ENCODE measurements at places on chromosomes 12 and 14.

DNA sequence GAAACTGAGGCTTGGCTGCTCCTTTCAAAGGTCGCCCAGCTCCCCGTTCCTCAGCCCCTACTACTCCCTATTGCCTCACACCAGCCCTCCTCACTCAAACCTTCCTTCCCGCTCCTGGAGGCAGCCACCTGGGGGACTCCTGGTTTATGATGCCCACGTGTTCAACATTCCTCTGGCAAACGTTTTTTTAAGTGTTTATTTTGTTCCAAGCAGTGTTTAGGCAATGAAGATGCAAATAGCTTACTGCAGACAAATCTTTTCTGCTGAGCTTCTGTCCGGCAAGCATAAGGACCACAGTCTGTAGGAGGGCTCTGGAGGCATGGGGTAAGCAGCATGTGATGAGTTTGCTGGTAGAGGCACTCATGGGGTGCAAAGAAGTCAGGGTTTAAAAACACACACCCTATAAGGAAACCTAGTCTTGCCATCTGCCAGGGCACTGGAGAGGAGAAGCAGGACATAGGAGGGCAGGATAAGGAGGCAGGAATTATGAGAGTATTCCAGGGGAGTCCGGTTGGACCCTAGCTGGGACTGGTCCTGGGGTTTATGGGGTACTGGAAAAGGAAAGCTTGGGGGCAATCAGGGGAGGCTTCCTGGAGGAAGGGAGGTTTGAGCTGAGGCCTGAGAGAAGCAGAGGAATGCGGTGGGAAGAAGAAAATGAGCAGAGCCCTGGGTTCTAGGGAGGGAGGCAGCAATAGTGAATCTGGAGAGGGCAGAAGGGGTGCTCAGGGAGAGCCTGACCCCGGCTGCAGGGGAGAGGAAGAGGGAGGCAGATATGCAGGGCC, 123.3 kb downstream of the NCOR2 start:
- no peak for DNase-seq

DNA sequence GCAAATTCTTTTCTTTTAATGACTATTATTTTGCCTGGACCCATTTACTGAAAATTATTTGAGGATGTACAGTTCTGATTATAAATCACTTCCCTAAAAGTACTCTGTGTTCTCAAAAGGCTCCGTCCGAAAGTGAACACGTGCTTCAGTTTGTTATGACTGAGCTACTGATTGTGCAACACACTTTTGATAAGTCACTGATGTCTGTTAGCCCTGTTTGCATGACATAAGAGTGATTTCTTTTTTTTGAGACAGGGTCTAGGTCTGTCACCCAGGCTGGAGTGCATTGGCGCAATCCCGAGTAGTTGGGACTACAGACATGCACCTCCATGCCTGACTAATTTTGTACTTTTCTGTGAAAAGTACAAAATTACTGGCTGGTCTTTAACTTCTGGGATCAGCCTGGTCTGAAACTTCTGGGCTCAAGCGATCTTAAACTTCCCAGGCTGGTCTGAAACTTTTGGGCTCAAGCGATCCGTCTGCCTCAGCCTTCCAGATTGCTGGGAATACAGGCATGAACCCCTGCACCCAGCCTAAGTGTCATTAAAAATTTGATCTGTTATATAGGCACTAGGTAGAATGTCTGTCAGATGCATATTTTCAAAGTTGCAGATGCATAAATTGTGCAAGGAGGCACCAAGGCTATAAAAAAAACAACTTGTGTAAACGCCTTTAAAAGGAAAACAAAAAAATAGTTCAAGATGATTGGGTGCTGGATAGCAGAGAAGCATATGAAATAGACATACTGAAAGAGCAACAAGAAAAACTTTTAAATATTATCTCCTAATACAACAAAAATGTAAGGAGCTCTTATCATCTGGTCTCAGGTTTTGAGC, 111.5 kb downstream of the SRGAP1 start:
- no peak for DNase-seq

DNA sequence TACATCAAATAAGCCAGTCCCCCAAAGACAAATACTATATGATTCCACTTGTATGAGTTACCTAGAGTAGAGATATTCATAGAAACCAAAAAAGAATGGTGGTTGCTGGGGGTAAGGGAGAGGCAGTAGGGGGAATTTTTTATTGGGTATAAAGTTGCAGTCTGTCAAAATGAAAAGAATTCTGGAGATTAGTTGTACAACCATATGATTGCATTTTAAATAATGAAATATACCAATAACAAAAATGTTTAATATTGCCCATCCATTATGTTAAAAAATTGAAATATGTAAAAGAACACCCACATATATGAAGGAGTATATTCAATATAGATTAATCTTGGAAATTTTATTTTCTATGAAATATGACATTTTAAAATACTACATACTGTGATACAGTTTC, 1383.5 kb downstream of the FSCB start:
- DNase-seq, result no peak

DNA sequence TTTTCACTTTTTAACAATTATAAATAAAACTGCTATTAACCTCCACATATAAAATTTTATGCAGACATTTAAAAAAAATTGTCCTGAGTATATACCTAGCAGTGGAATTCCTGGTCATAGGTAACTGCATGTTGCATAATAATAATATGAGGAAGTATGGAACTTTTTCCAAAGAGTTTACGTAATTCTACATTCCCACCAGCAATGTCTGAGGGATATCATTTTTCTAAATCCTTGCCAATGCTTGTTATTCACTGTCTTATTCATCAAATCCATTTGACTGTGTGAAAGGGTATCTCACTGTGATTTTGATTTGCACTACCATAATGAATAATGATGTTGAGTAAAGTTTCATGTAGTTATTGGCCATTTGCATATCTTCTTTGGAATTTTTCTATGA, 393.8 kb downstream of the LRFN5 start:
- DNase-seq, result no peak

GRCh38 chr12:70661466-70662161, 24.4 kb upstream of the PTPRB start:
- DNase-seq, result no peak

DNA sequence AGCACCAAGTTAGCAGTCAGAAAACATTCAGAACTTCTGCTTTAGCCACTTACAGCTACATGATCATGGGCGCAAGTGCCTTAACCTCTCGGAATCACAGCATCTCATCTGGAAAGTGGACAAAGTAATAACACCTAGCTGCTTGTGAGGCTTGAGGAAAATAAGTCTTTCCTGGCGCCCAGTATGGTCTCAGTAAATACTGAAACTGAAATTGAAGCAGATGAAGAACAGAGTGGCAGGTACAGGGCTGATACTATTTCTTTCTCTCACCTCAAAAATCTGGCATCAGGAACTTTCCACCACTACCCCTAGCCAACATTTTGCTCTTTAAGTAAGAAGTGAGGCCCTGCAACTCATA, 129.7 kb upstream of the FUT8 start:
- no peak for DNase-seq

DNA sequence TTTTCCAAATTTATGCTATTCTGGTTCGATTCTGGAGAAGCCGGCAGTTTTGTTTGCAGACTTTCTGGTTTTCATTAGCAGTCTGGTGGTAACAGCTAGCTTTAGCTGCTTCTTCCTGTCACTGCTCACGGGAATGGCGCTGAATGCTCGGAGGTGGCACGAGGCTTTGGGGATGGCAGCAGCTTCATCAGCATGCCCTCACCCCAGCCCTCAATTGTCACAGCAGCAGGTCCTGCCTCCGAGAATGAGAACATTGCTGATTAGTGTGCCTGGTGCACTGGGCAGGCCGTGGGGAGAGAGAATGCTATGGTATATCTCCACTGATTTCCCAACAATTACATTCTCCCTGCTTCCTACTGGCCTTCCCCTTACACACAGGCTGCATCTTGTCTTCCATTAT, 73.6 kb downstream of the SAMD4A start:
- no peak for DNase-seq

- DNase-seq, result no peak
Observed at GRCh38 chr12:29273178-29273843, 107.7 kb downstream of the ERGIC2 start.

- no peak for DNase-seq
Observed at GRCh38 chr14:102666635-102667034, 74.2 kb downstream of the RCOR1 start.

GRCh38 chr12:124000111-124000510, 27.1 kb downstream of the ZNF664 start:
- no peak for DNase-seq

DNA sequence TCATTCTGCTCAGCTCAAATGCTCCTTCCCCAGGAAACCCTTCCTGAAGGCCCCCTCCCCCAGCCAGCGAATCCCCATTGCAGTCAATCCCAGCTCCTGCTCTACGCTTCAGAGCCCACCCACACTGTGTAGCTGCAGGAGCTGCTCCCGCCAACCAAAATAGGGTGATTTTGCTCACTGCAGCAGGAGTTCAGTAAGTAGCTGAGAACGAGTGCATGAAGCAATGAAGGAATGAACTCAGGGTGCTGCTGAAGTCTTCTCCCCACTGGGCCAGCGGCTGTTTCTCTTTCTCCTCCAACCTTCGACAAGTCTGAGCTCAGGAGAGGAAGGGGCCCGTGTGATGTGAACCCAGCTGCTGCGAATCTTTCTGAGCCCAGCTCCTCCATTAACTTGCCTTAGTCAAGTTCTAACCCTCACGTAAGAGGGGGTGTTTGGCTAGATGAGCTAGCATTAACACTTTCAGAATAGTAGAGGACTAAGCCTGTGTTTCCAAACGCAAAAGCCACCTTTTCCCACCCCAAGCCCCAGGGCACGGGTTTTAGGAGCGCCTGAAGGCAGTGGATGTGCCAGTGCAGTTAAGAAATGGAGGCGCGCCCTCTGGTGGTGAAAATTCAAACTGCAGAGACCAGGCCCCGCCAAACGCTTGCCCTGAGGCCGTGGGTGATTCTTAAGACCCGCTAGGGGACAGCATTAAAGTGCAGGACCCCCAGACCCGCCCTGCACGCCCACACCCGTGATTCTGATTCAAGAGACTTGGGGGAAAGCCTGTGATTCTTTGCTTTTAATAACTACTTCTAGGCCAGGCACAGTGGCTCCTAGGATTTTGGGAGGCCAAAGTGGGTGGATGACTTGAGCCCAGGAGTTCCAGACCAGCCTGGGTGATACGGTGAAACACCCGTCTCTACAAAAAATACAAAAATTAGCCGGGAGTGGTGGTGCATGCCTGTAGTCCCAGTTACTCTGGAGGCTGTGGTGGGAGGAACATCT, 11.9 kb upstream of the SERPINA4 start:
- DNase-seq, result peak; percentile 34

DNA sequence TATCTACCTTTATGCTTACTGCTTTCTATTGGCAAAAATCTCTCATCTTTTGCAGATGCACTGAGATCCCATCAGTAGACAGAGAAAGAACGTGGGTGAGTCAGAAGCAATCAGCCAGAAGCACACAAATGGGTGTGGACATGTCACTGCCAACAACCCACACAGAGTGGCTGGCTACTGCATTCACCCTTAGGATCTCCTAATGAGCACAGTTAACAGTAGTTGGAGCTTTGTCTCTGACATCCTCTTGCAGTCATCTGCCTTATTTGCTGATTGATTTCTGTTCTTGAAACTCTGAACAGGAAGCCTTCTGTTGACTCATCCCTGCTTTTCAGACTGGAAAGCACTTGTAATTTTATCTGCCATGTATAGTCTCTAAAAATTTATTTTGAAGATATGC, 117.2 kb downstream of the RGS6 start:
- DNase-seq, result no peak

- DNase-seq, result no peak
Observed at GRCh38 chr12:3047961-3048360, 29.2 kb upstream of the TSPAN9 start.

DNA sequence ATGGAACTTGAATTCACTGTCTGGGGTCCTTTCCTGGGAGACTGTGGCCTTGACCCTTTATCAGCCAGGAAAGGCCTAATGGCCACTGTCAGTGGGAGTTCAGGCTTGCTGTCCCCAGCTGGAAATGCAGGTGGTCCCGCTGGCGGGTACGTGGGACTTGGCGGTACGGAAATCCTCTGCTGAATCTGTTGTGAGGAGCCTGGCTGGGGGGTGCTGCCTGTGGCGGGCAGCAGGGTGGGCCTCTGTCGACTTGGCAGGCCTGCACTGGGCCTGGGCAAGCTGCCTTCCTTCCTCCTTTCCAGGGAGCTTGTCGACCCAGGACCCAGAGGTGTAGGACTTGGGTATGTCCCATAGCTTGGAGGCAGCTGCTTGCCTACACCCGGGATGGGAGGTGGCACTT, 26.3 kb downstream of the ZFYVE21 start:
- DNase-seq, result no peak

GRCh38 chr14:70838076-70838475, 28.8 kb upstream of the MAP3K9 start:
- DNase-seq, result no peak

GRCh38 chr14:45906257-45906656, 653.3 kb upstream of the MIS18BP1 start:
- DNase-seq, result no peak

GRCh38 chr12:101733166-101733565, 6.1 kb downstream of the SYCP3 start:
- no peak for DNase-seq

- DNase-seq, result no peak
Observed at GRCh38 chr12:80582431-80582830, 125.0 kb upstream of the MYF6 start.

- no peak for DNase-seq
Observed at GRCh38 chr14:100620255-100621100, 33.3 kb upstream of the BEGAIN start.

DNA sequence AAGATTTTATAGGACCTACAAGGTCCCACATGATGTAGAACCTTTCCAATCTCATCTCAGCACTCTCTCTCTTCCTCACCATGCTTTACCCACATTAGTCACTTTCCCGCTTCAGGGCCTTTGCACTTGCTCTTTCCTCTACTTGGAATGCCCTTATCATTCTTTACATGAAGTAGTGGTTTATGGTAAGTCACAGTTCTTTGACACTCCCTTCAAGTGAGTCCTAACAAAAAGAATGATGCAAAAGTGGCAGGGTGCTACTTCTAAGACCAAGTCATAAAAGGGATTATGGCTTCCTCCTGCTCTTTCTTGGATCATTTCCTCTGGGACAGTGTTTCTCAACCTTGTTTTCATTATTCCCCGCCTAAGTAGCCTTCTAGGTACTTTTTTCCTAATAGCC, 13.1 kb downstream of the TMBIM4 start:
- no peak for DNase-seq

- DNase-seq, result no peak
Observed at GRCh38 chr14:92930737-92931602, 8.0 kb downstream of the CHGA start.

- DNase-seq, result no peak
Observed at GRCh38 chr12:69059465-69060457, 126.8 kb upstream of the CPM start.

DNA sequence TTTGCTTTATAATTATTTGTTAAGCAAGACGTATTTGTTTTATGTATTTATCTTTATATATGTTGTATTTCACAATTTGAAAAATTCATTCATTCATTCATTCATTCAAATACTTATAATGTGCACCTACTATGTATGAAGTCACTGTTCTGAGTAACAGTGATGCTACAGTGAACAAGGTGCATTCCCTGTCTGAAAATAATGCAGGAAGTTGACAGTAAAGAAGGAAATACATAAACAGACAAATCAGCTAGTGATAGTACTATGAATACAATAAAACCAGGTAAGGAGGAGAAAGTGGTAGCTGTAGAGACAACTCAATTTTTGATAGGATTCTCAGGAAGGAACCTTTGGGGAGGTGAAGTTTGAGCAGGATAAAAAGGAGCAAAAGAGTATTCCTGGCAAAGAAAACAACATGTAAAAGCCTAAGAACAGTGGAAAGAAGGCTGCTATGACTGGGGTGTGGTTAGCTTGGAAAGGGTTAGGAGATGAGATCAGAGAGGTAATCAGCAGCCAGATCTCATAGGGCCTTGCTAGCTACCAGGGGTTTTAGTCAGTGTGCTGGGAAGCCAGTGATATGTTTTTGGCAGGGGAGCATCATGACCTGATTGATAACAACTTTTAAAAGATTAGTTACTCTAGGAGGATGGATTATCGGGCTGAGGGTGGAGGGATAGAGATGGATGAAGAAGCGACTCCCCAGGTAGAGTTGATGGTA, 17.4 kb downstream of the BICDL1 start:
- peak; percentile 38 for DNase-seq

Measured in CD4-positive, alpha-beta T cell treated with Interleukin-15 for 4 hours (primary cell).